Stromal cell of bone marrow (primary cell): ENCODE measurements at places on chromosomes 2 and 18.

DNA sequence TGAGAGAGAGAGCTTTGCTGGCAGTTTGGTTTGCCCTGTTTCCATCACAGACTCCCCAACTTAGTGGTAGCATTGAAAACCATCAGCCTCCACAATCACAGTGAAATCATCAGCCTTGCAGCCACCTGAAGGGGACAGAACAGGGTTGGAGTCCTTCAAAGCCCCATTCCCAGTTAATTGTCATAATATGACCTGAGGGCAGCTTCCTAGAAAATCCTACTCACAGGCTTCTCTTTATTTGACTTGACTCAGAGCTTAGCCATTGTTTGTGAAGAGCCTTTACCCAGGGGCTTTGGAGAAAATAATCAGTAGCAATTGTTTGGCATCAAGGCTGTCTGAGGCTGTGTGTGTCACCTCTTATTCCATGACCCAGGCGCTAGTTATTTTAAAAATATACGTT is 308.7 kb downstream of the CBLN2 start:
- DNase-seq = no peak

DNA sequence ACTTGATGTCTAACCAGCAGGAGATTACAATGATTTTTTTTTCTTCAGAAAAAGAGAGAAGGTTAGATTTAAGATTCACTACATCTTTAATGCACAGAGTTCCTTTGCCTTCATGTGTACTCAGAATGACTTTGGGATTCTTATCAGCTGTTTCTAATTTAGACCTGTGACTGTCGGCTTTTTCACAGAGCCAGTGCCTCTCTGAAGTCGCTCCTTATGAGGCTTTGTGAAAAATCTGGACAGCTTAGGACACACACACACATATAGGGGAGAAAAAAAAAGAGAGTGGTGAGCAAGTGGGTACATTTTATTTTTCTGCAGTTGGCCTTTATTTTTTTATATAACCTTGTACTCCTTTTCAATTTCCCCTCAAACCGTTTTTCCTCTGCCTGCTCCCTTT is 893.1 kb upstream of the CELF4 start:
- DNase-seq = no peak

DNA sequence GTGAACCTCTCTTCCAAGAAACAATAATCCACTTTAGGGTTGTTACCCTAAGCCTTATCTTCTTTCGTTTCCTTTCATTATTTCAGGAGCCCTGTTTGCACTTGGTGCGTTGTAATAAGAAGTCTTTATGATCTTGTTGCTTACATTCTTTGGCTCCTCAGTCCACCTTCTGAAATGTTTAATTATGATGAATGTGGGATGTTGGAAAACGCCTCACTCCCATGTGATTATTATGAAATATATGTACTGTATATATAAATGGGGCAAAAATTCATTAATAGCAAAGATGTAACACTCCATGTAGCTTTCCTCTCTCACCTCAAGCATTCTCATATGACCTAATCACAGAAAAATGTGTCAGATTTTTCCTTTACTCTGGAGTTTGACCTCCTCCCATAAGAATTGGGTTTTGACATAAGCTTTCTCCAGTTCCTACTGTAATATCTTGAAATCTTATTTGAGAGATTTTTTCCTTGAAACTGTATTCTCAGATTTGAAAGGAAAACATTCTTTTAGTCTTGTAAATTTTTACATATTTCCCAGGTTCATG is 397.2 kb upstream of the FANCL start:
- DNase-seq = no peak

DNA sequence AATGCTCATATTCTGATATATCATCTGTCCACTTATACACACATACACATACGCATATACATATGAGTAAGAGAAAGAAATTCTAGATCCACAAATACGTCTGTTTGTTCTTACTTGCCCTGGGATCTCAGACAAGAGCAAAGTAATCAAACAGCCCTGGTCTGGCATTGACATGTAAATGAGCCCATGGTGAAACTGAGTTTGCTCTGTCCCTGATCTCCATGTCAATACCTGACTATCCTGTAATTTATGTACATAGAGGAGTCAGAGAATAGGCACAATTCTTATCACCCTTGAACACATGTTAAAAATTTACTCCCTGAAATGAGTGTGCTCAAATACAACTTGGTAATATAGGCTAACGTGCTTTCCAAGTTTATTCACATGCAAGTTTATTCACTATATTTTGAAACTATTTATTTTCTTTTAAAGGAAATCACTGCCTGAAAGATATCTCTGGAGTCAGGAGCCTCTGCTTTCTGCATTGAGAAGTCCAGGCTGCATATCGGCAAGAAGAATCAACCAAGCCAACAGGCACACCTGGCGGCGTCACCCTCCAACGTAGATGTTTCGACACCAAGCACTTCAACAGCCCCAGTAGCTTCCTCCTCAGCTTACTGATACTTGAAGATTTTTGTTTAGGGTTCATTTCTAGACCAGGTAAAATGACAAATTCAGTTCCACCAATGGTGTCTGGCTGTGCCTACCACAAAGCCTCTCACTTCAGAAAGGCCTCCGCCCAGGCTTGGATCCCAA is 100.6 kb downstream of the CMPK2 start:
- no peak for DNase-seq

GRCh38 chr18:29002747-29003146 is 825.8 kb upstream of the CDH2 start:
- no peak for DNase-seq

- DNase-seq = no peak
Measured at GRCh38 chr2:155730804-155731203, 601.7 kb downstream of the NR4A2 start.

DNA sequence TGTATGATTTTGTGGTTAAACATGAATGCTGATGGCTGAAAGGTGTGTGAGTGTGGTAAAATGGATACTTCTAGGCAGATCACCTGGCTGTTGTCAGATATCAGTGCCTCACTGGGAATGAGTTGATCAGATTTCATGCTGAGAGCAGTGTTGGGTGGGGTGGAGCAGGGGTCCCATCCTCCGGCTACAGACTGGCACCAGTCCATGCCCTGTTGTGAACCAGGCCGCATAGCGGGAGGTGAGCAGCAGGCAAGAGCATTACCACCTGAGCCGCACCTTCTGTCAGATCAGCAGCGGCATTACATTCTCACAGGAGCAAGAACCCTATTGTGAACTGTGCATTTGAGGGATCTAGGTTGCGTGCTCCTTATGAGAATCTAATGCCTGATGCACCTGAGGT is 78.7 kb downstream of the GLI2 start:
- DNase-seq = no peak

- no peak for DNase-seq
Measured at GRCh38 chr18:63422864-63423304, 608 bp upstream of the VPS4B start.

GRCh38 chr2:135709992-135710391 is 31.7 kb upstream of the UBXN4 start:
- DNase-seq = no peak

DNA sequence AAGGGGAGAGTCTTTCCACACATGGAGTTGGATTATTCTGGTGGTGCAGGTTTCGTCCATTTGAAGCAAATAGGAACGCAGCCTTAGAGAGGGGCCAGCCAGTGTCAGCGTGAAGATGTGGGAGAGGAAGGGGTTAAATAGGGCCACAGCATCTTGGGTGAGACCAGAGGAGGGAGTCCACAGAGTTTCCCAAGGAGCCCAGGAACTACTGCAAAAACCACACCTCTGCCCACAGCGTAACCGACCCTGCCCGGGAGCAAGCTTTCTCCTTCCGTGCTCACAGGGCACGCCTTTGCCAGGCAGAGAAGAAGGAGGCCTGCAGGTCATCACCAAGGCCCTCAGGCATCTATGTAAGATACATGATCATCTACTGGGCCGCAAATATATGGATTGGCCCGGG is 314.5 kb downstream of the AGAP1 start:
- no peak for DNase-seq

DNA sequence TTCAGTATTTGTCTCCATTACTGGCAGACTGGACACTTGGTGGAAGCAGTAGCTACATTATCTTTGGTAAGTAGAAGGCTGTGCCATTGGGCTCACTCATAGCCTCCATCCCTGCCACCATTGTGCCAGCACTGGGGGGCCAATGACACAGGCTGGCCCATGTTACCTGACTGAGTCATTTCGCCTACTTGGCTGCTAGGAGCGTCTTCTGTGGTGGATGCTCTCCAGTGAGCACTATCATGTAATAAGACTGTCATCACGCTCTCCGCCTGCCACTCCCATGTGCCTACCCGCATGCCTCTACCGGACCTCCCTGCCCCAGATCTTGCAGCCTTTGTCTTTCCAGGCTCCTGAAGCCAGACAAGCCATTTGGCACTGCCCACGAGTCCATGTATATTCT is 56.2 kb downstream of the LONRF2 start:
- no peak for DNase-seq

DNA sequence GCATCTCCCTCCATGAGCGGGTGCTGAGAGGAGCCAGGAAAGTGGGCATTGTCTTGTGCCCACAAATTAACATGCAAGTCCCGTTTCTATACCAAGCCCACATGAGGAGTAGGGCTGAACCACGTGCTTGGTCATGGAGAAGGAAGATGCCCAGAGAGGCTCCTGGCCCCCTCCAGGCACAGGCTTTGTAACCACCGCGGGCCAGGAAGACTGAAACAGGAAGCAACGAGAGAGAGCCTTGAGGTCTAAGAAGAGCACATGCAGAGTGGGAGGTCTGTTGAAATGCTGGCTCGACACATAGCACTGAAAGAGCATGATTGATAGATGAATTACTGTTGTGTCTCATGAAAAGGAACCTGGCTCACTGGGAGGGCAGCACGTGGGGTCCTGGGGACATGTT is 36.3 kb downstream of the VWA3B start:
- no peak for DNase-seq
